GM12891 (cell line): ENCODE measurements at places on chromosomes 2 and 18.

DNA sequence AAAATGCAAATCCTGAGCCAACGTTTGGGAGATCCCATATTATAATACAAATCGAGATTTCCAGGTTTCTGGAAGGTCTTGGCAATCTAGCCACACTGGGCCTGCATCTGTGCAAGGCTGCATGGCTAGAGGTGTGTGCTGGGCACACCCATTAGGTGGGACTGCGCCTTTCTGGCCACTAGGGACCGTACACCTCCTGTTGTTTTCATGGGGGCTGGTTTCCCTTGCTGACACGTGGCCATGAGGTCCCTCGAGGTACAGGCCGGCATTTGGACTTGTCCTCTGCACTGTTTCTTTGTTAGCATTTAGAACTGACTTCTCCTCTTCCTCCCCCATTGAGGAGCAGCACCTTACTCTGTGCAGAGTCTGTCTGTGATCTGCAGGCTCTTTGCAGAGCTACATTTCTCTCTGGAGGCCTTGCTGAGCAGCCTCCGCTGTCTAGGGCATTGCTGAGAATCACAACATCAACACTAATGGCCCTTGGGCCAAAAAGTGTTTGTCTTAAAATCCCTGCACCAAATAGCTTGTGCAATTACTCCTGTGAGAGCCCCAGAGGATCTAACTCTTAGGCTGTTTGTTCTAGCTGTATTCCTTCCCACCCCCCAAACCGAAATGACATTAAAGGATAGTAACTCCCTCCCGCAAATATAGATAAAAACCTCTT is 131.2 kb downstream of the NEDD4L start:
- DNase-seq, result no peak

DNA sequence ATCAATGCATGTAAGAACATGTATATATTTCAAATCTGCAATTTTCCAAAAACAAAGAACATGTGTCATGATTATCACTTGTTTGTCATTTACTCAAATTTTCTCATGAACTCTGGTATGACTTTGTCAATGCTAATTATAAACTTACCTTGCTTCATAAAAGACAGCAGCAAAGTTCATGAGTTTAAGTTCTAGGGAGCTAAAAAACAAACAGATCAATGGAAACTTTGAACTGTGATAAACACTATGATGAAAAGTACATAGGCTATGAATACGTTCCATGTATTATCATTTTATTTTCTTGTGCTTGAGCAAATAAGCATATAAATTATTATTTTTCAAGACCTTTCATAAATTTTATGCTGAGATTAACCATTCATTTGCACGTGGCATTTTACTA is 940.8 kb downstream of the MBD2 start:
- no peak for DNase-seq

- no peak for DNase-seq
Observed at GRCh38 chr2:192098814-192099491, 95.8 kb downstream of the TMEFF2 start.

GRCh38 chr2:215422676-215423075 is 13.2 kb downstream of the FN1 start:
- DNase-seq, result no peak

GRCh38 chr2:12062053-12062395 is 315.6 kb downstream of the LPIN1 start:
- DNase-seq, result no peak
